ENCODE measurements at places on chromosomes 13 and 19.

DNA sequence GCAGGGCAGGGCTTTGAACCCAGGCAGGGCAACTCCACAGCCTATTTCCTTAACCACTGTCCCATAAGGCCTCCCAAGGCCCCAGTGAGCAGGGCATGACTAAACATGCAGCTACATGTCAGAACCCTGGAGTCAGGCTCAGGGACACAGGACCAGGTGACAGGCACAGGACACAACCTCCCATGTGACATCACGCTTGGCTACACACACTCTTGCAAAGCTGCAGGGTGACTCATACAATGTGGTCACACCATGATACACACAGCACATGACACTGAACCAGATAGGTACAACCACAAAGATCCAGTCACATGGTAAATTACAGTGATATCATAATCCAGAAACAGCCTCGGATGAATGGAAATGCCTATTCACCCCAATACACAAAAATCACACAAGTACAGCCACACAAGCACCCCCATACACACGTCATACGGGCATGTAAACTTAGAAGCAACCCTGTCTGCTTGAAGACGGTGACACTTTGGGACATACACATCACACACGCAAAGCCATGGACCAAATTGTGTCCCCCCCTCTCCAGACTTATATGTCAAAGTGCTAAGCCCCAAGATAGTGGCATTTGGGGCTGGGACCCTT, 14.5 kb downstream of the KLK4 start:
- DNase-seq = no peak

DNA sequence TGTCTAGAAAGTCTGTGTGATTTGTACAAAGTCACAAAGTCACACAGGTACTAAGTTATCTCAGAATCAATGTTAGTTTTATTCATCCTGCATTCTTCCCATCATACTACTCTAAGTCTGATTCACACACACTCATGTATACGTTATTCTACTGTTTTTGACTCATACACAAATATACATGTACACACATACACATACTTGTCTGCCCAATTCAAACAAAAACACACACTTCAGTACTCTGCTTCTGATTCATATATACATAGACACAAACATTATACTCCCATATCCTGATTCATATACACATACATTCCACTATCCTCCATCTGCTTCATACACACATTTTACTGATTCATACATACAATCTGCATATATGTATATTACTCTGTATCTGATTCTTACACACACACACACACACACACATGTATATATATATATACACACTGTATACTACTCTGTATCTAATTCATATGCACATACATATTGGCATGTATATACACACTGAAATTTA, 69.3 kb downstream of the KLF12 start:
- DNase-seq = no peak

DNA sequence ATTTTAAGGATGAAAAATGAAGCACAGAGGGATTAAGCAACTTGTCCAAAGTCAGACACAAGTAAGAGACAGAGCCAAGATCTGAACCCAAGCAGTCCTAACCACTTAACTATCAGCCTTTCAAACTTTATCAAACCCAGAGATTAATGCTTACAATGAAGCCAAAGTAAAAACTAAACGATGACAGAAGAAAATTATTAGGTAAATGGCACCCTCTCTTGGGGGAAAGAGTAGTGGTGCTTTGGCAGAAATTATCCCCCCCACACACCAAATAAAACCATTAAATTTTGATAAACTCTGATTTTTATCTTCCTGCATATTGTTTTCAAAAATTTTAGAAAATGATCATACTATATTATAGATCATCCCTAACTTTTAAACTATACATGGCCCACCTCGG, 329.2 kb downstream of the SLC7A1 start:
- no peak for DNase-seq

DNA sequence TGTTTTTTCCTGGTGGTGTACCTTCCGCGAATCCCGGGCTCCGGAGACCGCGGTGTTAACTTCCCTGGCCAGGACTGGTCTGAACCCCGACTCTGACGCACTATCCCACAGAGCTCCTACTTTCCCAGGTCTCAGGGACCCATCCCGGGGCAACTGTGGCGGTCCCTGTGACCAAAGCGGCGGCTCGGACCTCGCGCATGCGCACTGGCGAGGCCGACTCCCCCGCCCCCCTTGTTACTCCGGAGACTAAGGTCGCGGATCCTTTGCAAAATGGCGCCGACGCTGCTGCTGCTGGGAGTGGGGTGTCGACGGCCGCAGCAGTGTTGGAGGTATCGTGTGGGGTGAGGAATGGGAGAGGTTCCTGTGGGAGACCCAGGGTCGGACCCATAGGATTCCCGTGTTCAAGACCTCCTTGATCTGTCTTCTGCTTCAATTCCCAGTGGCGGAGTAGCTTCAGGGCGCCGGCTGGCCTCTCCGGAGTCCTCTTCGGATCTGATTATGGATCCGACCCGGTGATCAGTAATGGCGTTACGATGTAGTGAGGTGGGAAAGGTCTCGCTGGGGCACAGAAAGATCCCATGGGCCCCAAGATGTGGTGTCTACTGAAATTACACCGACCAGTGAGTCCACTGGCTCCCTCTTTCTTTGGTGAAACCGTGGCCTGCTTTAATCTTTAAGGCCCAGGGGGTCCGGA, 66.6 kb upstream of the ZNF527 start:
- DNase-seq = no peak

DNA sequence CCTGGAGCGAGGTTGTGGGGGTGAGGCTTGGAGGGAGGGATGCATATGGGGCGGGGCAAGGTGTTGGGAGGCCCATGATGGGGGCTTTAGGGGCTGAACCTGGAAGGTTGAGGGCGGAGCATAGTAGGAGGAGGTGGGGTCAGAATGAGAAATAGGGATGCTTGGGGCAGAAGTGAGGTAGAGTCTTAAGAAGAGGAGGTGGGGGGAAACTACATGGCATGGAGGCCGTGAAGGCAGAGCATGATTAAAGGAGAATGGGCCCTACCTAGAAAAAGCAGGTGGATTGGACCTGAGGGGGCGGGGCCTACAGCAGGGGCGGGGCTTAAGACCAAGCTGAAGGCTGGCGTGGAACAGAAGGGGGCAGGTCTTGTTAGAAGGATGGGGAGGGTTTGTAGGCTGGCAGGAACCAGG, 799 bp downstream of the NR1H2 start:
- DNase-seq = peak; percentile 26

- no peak for DNase-seq
Observed at GRCh38 chr19:49585023-49585422, 3.9 kb downstream of the PRRG2 start.

GRCh38 chr19:3615524-3616135, 9.0 kb upstream of the TBXA2R start:
- no peak for DNase-seq

- no peak for DNase-seq
Observed at GRCh38 chr13:43268632-43269031, 245.2 kb downstream of the DNAJC15 start.

DNA sequence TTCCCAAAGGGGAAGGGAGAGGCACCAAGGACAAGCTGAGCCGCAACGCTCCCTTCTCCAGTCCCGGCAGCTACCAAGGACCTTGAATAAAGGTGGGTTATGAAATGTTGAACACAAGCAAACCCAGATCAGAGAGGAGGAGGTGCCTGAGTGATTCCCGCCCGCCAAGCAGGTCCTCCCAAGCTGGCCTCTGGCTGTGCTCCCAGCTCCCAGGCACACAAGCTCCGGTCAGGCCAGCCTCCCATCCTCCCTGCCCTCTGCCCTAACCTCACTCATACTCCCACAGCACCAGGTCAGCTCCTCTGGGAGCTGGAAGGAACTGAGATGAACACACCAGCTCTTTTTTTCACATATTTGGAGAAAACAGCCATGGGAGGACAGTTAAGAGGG, 3.7 kb downstream of the NAPA start:
- DNase-seq = no peak

DNA sequence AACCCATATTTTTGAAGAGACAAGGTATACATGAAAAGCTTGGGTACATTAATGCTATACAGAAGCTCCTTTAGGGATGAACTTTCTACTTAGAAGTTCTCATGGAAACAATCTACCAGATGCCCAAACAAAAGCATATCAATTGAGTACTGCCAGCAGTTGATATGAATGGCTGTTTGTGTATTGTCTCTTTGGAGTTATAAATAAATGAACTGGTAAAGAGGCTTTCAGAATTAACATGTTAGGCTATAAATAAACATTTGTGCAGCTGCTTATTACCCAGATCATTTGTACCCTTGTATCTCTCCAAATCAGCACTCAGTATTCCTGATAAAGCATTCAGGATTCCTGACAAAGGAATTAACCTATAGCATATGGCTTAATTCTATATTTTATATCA, 418.9 kb downstream of the FGF14 start:
- DNase-seq = no peak

DNA sequence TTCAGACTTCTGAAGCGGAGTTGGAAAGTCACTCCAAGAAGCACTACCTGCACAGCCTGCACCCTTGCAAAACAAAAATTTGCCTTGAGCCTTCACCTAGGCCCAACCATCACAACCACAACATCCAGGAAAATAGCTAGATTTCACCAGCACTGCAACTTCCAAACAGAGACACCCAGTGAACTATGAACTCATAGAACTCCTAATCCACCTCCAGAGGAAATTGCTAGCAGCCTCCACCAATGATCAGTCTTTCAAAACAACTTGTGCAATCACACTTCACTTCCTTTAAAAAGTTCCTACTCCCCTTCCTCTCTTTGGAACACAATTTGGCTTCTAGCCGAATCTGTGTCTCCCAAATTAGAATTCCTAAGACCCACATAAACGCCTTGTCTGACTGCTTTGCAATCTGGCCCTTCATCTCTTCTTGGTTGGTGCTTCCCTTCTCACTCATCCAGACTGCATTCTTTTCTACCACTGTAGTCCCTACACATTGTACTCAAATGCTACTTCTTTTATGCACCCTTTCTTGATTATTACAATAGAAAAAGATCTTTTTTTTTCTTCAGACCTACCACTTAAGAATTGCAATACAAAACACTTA, 489.2 kb upstream of the ARGLU1 start:
- DNase-seq = no peak

- DNase-seq = no peak
Observed at GRCh38 chr19:53007606-53008005, 6.1 kb upstream of the ERVV-1 start.

DNA sequence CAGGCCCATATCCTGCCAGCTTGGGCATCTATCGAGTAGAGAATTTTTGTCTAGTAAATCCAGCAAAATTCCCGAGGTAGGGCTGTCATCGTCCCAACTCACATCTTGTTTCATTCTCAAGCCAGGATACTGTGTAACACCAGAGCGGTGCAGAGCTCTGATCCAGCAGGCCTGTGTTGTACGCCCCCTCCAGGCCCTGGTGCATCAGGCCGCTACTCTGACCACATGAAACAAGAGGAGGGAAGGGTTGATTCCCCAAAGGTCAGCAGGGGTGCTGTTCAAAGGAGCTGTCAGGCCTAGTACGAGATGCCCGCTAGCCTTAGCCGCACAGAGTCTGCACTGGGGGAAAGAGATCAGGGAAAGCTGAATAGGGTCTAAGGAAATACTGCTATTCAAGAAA, 276.0 kb downstream of the SLC7A1 start:
- no peak for DNase-seq

GRCh38 chr13:92407858-92408257, 818.7 kb upstream of the GPC6 start:
- DNase-seq = no peak

GRCh38 chr13:51828730-51829567, 16.0 kb downstream of the TMEM272 start:
- DNase-seq = no peak
